Activated T-helper 17 cell treated with anti-CD3 and anti-CD28 coated beads, Interleukin-2, amount 50 U/mL, for 72 hours (primary cell): ENCODE measurements at places on chromosomes 7 and 10.

- ATAC-seq = peak; percentile 70
Observed at GRCh38 chr7:36287371-36288241, 102.1 kb upstream of the ANLN start.

GRCh38 chr10:101545898-101546297 is 42.2 kb downstream of the POLL start:
- ATAC-seq = no peak

DNA sequence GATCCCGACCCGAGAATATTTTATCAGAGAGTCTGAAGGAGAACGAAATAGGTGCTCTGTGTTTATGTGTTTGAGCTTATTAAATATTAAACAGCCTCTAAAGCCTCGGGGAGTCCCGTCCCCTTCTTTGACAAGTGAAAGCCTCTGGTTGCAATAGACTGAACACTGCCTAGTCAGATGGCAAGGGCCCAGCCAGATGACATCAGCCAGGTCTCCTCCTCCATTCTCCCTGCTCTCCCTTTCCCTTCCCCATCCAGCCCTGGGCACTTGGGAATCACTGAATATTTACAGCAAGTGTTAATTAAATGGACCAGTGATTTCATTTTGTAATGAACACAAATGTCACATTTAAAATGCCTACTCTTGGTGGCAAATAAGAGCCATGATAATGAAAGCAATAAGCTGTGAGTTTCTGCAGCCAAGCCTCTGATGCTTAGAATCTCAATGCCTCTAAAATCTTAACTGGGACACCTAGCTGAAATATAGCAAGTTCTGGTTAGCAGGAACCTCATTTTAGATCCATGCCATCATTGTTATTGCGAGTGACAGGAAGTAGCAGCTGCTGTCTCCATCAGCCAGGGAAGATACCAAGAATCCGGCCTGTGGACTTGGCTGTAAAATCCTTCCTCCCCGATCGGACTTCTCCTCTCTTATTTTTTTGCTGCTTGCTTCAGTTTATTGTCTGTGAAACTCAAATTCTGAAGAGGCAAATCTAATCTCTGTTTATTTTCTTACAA is 202.1 kb downstream of the PRPF18 start:
- no peak for ATAC-seq

GRCh38 chr10:24683554-24683953 is 40.1 kb downstream of the ARHGAP21 start:
- ATAC-seq = no peak

- ATAC-seq = no peak
Observed at GRCh38 chr10:133016493-133017202, 71.1 kb upstream of the ADGRA1 start.

GRCh38 chr7:134941952-134942351 is 44.4 kb upstream of the AGBL3 start:
- ATAC-seq = no peak

GRCh38 chr10:123529146-123529760 is 136.9 kb upstream of the GPR26 start:
- ATAC-seq = no peak
